ENCODE measurements at places on chromosomes 11 and 22.

DNA sequence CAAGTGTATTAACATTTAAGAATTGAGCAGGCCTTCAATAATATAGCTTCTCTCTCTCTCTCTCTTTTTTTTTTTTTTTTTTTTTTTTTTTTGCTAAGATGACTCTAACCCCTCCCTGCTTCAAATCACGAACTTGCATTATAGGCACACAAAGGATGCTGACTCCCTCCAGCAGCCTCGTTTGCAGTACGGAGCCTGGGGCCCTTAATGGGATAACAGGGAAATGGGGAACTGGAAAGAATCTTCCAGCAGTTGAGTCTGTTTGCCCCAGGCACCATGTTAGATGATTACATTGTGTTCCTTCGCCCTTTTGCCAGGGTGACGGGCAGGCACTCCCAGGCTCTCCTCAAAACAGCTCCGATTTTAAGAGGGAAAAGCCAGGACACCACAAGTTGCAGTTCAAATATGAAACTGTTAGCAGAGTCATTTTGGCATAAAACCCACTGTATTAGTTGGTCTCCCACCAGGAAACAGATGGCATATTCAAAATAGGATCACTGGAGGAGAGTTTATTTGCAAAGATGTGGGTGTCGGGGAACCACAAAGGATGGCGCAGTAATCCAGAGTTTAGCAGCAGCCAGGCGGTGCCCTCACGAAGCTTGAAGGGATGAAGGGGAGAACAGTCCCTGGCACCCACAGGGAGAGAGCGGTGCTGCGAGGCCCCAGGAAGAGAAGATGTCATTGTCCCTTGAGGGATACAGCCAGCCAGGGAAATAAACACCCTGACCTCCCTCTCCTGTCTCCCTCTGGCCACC is 26.5 kb upstream of the TREH start:
- no peak for DNase-seq

GRCh38 chr11:16743478-16743877 is 5.0 kb downstream of the C11orf58 start:
- DNase-seq, result no peak

GRCh38 chr11:75205564-75206020 is 35.0 kb upstream of the TPBGL start:
- DNase-seq, result no peak

DNA sequence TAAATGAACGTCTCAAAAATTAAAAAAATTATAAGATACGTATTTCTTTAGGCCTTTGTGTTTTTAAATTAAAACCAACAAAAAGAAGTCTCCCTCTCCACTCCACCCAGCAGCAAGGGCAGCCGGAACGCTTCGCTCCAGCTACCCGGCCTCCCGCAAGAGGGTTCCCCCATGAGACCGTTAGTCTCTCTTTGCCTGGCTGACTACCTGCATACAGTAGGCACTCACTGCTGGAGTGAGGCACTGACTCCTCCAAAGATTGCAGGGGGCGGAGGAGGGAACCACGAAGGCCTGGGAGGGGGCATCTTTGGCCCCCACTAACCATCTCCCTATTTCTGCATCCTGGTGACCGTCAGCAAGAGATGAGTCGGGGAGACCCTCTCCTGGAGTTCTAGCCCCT is 10.1 kb downstream of the CBX6 start:
- no peak for DNase-seq

DNA sequence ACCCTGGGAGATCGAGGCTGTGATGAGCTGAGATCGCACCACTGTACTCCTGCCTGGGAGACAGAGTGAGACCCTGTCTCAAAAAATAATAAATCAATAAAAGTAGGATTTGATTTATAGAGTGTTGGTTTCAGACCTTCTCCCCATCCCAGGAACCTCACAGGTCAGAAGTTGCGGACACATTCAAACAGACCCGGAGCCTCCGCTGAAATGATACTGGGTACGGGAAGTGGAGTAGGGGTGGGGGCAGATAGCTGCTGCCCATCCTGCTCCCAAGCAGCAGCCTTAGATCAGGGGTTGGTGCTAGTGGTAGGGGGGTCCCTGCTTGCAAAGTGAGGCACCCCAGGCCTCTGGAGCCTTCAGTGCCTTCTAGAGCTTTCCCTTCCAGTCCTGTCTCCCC is 7.8 kb downstream of the PRDM11 start:
- DNase-seq, result no peak

DNA sequence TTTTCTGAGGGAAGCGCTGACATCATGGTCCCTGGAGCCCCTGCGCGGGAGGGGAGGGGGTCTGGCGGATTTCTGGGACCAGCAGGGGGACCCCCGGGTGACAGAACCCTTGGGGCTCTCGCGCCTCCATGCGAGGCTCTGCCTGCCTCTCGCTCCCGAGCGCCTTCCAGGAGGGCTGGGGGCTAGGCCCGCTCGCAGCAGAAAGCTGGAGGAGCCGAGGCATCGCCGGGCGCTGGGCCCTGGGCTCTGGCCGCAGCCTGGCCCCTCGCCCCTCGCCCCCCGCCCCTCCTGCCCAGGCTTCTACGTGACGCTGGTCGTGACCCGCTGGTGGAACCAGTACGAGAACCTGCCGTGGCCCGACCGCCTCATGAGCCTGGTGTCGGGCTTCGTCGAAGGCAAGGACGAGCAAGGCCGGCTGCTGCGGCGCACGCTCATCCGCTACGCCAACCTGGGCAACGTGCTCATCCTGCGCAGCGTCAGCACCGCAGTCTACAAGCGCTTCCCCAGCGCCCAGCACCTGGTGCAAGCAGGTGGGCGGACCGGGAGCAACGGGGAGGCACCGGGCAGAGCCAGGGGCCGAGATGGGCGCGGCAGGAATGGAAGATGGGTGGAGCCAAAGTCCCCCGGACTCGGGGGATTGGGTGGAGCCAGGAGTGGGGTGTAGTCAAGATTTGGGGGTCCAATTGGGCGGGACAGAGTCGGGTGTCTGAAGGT is 5.4 kb downstream of the BEST1 start:
- no peak for DNase-seq

GRCh38 chr11:127462065-127462344 is 461.4 kb upstream of the KIRREL3 start:
- no peak for DNase-seq

DNA sequence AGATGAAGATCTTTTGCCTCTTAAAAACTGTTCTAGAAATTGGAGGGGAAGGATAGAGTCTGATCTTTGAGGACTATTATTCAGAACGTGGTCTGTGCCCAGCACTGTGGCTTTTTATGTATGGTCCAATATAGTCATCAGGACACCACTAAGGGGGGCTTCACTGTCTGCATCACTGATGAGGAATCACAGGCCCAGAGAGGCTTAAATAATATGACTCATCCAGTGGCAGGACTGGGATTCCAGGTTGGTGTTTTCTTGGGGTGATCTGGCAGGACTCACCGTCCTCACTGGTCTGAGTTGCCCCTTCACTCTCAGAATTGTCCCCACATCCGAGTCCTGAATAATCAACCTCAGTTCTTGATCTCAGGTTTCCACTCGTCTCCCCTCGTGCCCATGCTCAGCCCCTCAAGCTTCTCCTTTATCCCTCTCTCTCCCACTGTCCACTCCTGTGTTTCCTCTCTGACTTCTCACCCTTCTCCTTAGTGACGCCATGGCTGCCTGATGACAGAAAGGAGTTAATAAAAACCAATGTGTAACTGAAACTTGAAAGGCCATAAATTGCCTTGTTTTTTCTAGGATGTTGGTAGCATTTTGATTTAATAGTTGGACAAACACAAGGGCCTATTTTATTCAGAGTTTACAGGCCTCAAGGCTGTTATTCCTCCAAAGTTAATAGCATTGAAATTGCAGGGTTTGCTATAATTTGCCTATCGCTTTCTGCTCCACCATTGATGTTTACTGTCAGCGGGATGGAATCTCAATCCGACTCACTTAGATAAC is 95.7 kb upstream of the NNMT start:
- DNase-seq, result no peak
